Endodermal cell (in vitro differentiated cells): ENCODE measurements at places on chromosomes 3 and 15.

DNA sequence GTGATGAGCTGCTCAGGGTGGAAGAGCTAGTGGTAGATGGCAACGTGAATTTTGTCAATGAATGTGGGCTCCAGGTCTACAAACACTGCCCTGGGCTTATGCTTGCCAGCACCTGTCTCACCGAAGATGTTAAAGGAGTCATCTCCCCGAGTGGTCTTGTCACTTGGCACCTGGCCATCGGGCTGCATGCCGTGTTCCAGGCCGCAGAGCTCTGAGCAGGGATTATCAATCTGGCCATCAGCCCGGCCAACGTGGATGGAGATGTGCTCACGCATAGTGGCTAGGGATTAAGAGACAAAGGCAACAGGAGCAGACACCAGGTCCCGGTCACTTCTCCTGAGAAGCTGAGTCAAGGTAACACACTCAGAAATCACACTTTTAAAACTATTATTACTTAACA lies 54.8 kb upstream of the ACTC1 start:
- DNase-seq: no peak

- DNase-seq: no peak
Measured at GRCh38 chr3:15926871-15927270, 129.1 kb upstream of the ANKRD28 start.

DNA sequence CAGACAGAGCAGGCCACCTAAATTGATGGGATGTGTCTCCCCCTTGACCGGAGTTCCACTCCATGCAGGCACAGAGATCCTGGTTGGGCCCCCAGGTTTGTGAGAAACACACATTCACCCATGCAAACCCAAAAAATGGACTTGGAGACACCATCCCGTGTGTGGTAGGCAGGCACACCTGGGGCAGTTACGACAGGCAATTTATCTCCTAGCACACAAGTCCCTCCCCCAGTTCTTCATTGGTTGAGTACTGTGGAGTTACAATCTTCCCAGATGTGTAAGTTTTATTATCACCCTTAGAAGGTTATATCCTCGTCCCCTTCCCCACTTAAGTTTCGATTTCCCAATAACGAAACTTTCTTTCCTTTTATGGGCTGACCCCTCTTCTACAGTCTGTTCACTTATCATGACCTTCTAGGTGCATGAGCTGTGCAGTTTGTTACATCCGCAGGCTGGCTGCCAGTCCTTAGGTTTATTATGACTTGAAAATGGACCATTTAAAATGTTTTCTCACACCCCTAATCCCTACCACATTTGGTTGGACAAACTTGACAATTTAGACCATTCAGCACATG lies 27.3 kb downstream of the ARL8B start:
- no peak for DNase-seq

- DNase-seq: no peak
Measured at GRCh38 chr3:38270606-38271005, 5.0 kb downstream of the SLC22A13 start.
